ENCODE measurements at places on chromosomes 12 and 14.

- DNase-seq, result no peak
Measured at GRCh38 chr12:116338064-116338846, 60.8 kb upstream of the MED13L start.

DNA sequence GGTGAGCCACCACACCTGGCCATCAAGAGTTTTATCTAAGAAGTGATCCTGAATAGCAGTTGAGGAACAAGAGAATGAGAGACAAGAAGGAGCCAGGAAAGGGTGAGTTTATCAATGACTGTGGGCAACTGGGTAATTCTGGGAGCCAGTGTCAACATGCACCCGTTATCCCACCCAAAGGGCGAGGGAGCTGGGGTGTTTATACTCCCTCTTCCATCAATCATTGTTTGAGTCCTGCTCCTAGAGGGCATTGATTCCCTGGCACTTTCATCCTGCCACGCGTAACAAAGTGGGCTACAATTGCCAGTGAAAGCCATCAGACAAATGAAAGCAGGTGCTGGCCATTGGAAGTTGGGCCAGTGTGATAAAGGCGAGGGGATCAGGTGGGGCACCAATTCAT lies 136.3 kb downstream of the SUDS3 start:
- no peak for DNase-seq

GRCh38 chr14:96098309-96098998 lies 59.3 kb downstream of the C14orf132 start:
- peak; percentile 82 for DNase-seq

- peak; percentile 46 for DNase-seq
Measured at GRCh38 chr12:79559591-79559990, 131.2 kb downstream of the PAWR start.

- DNase-seq, result no peak
Measured at GRCh38 chr14:21106176-21106497, 5.3 kb downstream of the TMEM253 start.

- DNase-seq, result no peak
Measured at GRCh38 chr14:24692382-24693352, 58.7 kb upstream of the GZMB start.

DNA sequence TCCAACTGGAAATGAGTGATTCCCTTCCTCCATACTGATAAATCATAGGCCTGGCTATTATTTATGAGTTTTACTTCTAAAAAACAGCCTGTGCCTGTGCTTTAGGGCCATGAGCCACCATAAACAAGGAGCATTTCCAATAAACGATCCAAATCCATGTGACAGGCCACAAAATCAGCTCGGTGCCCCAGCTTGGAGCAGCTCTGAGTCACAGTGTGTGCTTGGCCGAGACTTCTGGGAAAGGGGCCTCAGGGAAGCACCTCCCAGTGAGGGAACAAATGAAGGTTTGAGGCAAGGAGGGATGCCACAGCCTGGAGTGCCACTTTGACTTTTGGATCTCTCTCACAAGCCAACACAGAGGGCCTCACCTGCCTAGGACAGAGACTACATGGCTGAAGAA lies 190.4 kb downstream of the NTF3 start:
- no peak for DNase-seq

- peak; percentile 45 for DNase-seq
Measured at GRCh38 chr14:77098529-77099353, 683 bp downstream of the CIPC start.

DNA sequence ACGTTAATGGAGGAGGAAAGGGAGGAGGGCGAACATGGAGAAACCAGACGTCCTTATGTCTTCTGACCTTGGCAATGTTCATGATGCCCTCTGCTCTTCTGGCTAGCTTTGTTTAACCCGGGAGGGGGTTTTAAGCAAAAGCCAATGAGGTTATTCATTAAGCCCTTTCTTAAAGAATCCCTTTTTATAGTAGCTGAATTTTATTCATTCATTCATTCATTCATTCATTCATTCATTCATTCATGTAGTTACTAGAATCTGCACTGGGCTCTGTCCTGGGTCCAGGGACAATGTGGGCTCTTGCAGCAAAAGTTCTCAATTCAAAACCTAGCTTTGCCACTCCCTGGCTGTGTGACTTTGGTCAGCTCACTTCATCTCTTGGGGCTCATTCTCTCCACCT lies 14.0 kb downstream of the LHX5 start:
- no peak for DNase-seq

- peak; percentile 23 for DNase-seq
Measured at GRCh38 chr14:61585598-61586543, 109.4 kb upstream of the HIF1A start.

GRCh38 chr12:45532113-45532512 lies 197.4 kb upstream of the ARID2 start:
- DNase-seq, result no peak

- DNase-seq, result peak; percentile 75
Measured at GRCh38 chr12:47742253-47742825, 16.3 kb downstream of the RAPGEF3 start.

DNA sequence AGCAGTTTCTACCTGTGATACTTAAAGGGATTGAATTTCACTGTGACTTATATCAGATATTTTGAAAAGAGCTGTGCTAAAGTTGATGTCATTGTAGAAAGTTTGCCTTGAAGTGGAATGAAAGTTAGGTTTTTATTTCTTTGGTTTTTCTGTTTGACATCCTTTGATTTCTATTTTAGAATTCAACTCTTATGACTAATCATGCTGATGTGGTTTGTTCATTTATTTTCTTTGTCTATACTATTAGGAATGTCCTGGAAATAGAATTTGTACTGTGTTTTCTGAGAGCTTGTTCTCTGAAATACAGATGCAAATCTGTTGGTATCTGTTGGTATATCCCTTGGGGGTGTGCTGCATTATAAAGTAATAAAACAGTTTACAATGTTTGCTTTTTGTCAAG lies 3.3 kb downstream of the CNOT2 start:
- DNase-seq, result no peak

DNA sequence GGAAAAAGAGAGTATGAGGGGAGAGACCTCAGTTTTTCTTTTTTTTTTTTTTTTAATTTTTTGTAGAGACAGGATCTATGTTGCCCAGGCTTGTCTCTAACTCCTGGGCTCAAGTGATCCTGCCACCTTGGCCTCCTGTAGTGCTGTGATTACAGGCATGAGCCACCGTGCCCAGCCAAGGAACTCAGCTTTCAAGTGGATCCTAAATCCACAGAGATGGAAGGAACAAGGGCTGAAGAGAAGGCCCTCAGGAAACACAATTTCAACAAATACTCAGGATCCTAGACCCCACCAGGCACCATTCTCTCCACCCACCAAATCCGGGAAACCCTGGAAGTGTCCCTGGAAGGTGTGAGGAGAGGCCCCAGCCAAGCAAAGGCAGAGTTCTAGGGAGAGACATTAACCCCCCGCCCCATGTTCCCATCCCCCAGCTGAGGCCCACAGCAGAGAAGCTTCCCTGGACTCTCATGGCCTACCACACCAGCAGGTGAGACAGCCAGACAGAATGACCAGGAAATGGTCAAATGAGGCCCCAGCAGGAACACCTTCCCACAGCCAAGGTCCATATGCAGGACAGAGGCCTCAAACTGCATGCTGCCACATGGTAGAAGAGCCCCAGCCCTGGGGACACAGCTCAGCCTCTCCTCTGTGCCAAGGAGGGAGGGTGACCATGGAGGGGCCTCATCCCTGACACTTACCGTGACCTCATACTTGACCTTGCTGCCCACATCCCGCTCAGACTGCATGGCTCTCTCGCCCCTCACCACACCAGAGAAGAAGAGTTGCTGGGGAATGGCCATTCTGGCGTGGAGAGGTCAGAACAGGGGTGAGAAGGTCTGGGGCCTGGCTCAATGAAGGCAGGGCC lies 14.1 kb downstream of the ITGA7 start:
- DNase-seq, result no peak

DNA sequence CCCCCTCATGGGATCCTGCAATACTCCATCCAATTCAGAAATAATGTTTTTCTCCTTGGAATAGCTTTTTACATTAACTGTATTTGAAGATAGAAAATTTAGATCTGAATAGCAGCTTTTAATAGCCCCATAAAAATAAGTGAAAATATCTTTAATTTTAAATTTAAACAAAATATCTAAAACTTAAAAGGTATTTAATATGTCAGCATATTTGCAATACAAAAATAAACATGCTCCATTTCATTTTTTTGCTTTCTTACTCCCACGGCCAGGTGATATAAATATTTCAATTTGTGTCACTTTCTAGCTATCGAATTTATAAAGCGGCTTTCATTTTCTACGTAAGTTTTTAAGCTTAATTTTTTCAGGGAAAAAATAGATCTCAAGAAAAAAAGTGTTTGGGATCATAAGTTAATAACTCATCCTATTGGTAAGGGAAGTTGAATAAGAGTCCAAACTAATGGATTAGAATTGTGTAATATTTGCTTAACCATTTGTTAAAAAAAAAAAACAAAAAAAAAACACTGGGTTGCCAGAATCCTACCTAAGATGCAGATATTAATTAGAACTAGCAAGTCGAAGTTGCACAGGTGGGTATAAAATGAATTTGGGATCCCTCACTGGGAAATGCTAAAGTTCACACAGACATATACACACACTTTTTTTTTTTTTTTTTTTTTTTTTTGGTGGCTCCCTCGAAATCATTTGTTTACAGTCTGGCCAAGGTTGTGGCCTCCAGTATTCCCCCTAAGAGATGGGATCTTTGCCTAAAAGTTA lies 47.6 kb downstream of the PPP2R5C start:
- no peak for DNase-seq

GRCh38 chr14:93906341-93907329 lies 20.5 kb upstream of the FAM181A start:
- DNase-seq, result peak; percentile 85

DNA sequence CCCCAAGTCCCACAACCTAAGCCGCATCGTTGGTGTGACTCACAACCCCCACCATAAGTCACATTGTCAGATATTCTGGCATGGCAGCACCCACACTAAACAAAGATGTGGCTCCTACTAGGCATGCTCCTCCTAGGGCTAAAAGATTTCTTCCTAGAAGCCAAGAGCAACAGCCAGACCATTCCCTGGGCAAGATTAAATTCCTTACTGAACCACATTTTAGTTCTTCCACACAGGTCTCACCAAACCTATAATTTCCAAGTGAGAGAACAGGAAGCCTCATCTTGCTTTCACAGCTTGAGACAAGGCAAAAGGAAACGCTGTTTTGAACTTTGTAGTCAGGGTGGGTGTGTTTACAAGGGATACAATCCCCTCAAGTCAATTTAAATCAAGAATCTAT lies 632.8 kb downstream of the DIO2 start:
- no peak for DNase-seq

- peak; percentile 30 for DNase-seq
Measured at GRCh38 chr12:88746386-88746785, 166.1 kb upstream of the KITLG start.

- no peak for DNase-seq
Measured at GRCh38 chr12:39616251-39616650, 3.4 kb downstream of the ABCD2 start.

- no peak for DNase-seq
Measured at GRCh38 chr12:47458279-47458678, 247.6 kb downstream of the RPAP3 start.

- no peak for DNase-seq
Measured at GRCh38 chr14:100580316-100581227, 6.6 kb downstream of the BEGAIN start.

DNA sequence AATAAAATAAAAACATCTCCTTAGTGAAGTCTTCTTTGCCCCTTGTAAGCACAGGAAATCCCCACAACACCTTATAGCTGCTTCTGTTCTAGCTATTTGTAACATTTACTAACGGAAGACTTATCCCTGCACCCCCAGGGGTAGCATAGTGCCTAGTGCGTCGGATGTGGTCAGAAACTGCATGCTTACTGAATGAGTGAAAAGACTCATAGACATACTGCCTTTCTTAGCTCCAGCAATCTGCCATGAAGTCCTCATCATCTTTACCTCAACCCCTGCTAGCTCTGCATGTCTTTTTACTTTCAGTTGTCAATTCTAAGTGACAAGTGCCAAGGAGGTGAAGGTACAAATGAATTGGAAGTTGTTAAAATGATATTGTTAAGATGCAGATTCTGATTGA lies 12.9 kb downstream of the RIOX1 start:
- DNase-seq, result no peak

DNA sequence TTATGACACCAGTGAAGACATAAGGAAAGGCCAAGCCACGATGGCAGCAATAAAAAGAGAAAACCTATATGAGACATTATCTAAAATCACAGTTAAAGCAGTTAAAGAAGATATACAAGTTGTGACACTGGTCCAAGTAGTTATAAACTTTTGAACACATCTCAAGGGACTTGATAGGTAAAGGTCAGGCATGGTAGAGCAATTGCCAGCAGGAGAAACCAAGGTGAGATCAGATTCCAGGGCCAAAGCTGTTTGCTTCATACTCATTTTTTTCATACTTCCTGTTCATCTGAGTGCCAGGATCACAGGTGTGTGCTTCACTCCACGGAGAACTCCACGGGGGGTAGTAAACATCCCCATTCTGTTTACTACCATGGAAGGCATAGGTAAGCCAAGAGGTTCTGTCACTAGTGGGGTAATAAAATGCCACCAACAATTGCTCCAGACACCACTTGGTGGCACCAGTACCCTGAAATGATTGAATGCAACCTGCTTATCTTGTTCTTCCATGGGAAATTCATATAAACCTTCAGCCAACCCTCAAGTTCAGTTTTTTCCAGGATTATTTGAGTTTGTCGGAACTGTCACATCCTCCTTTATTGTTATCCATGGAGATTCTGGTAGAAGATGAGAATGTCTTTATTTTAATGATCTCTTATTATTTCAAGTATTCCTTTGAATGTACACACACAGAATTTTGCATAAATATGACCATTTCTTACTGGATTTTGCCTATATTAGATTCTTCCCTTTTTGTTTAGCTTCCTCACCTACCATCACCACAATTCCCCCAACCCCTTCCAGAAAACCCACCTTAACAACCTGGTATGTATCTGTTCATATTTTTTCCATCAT lies 59.2 kb upstream of the TSPAN8 start:
- peak; percentile 69 for DNase-seq

- no peak for DNase-seq
Measured at GRCh38 chr14:89486505-89486904, 69.5 kb upstream of the FOXN3 start.

- DNase-seq, result no peak
Measured at GRCh38 chr12:130053651-130054069, 108.6 kb upstream of the FZD10 start.

Data from trophoblast cell (in vitro differentiated cells and primary cell).